HepG2 (cell line): ENCODE measurements at places on chromosomes 4 and X.

DNA sequence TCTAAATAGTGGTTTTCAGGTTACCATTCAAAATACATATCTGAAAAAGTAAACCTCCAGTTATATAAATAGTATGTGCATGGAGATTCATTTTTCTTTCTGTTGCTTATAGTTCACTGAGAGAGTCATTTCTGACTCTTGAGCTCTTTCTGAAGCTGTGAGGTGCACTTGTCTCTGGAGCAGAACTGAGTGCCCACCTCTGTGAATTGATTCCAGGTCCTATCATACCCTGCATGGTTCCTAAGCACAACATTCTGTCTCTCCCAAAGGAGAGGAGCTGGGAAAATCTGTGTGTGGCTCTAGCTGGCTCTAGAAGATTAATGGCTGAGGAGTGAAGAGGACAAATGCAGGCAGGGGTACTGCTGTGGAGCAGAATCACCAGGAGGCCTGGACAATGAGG lies 161.6 kb upstream of the HCCS start:
- no peak for DNase-seq

DNA sequence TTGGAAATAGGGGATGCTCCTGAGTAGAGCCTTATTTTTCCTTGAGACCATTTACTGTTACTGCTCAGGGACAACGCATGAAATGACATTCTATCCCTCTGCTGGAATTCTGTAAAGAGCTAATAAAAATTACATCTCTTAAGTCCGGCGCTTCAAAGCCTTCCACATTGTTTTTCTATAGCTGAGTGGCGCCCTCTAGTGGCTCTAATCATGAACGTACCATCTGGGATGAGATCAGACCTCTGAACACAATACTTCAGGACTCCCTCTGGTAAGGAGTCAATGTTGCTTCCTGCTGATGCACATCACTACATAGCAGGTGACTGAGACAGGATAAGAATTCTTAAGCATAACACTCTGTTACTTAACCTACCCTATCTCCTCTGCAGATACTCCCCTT lies 6.0 kb downstream of the HMGN5 start:
- peak; percentile 27 for DNase-seq

GRCh38 chr4:38386654-38387188 lies 277.3 kb upstream of the KLF3 start:
- DNase-seq = no peak

DNA sequence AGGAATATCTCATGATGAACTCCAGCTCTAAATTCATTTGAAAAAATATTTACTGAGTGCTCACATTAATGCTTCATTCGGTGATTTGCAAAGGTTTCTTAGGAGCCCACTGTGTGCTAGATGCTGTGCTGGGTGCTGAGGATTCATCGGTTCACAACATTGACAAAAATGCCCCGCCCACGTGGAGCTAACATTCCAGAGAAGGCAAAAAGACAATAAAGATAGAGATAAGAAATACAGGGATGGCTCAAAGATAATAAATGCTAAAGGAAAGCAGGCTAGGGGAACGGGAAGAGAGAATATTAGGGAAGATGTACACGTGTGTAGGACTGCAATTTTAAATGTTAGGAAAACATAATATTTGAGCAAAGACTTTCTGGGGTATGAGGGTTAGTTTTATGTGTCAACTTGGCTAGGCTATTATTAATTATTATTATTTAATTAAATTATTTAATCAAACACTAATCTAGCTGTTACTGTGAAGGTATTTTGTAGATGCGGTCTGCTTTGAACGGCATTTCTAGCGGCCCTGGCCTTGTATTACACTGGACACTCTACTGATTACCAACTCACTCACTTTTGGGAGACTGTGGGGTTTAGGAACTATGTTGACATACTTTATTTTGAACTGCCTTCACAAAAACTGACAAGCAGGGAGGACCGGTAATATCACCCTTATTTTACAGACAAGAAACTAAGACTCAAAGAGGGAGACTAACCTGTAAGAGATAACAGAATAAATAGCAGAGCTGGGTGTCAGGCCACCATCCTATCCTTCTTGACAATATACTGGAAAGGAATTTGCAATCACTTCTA lies 61.9 kb upstream of the IRF2 start:
- no peak for DNase-seq

- no peak for DNase-seq
Measured at GRCh38 chr4:138627096-138627495, 384.9 kb upstream of the SLC7A11 start.

DNA sequence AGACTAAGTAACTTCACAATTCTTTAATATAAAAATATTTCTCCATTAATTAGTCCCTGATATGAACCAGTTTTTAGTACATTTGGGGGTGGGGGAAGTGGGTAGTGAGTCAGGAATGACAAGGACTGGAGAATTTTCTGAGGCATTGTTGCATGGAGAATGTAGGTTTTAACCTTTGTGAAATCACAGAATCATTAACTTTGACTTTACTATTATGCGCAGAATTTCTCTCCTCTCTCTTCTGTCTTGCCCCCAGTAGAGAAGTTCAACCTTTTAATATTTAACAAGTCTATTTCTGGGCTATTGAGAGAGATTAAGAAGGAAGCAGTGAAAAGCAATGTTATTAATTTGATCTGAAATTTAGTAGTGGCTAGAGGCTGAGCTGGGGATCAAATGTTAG lies 597.0 kb downstream of the PCDH18 start:
- DNase-seq = no peak

DNA sequence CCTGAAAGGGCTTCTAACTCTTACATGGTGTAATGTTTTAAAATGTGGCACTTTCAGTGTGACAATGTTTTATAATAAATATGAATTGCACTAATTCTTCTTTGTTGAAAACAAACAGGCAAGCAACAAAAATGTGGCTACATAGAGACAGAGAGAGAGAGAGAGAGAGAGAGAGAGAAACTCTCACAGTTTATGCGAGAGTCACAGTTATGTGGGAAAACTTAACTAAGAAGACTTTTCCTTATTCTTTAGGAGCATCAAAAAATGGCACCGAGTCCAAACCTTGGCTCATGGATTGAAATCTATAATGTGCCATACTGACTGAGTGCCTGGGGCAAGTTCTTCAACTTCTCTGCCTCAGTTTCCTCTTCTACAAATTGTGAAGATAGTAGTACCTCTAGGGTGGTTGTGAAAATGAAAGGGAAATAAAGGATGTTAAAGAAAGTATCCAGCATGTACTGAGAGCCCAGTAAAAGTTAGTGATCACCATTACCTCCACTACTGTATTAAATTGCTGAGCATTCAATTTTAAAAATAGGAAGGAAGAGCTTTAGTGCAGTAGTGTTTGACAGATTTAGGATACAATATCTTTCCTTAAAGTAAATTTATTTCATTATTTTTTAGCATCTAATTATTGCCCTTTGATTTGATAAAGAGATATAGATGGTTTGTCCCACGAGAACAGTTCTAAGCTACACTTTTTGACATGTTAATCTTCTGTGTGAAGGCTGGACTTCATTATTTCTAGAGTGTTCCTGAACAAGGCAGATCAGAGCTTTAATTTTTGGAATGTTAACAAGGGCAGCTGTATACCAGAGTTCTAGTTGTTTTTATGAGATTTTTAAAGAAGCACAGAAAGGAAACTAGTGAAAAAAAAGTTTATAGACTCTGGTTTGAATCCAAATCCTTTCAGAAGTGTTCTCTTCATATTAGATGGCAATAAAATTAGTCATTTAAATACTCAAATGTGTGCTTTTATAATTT lies 187.5 kb upstream of the ANK2 start:
- no peak for DNase-seq

DNA sequence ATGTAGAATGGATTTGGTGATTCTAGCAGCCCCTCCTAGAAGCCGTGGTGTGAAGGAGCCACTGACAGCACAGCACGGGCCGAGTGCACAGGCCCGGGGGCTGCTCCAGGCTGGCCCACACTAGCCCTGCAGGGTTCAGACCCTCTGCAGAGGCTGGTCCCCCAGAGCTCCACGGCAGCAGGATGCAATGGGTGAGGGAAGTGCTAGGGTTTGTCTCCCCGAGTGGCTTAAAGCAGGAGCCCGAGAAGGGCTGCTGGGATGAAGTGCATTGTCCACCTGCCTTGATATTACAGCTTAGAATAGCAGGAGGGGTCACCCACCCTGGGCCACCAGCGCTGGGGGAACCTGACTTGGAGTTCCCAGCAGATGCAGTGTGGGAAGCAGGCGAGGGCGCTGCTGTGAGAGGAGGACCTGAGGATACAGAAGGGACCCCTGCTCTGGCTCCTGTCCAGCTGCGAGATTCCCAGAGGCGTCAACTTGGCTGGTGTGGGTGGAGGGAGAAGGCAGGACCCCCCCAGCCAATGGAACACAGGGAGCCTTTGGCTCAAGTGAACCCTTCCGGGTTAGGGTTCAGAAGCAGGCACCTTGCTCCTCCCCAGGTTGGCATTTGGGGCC lies 30.0 kb downstream of the WDR1 start:
- no peak for DNase-seq

- no peak for DNase-seq
Measured at GRCh38 chr4:48329976-48330375, 11.4 kb upstream of the SLAIN2 start.

GRCh38 chr4:15654593-15655222 lies 449 bp downstream of the FBXL5 start:
- DNase-seq = peak; percentile 15

- no peak for DNase-seq
Measured at GRCh38 chr4:85967872-85968271, 392.0 kb downstream of the MAPK10 start.

DNA sequence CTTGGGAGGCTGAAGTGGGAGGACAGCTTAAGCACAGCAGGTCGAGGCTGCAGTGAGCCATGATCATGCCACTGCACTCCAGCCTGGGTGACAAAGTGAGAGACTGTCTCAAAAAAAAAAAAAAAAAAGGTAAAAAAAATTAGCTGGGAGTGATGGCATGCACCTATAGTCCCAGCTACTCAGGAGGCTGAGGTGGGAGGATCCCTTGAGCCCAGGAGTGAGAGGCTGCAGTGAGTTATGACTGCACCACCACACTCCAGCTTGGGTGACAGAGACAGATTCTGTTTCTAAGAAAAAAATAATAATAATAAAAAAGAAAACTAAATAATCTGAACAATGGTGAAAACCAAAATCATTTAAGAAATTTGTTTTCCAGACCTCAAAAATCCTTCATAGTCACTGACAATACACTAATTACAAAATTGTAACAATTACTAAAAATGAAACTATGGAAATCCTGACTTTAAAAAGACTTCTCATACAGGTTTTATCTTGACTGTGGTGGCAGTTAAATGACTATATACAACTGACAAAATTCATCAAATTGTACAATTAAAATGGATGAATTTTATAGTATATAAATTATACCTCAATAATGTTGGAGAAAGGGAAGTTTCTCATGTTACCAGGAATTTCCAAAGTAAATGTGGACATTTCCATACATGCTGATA lies 31.3 kb downstream of the PHF8 start:
- no peak for DNase-seq

- no peak for DNase-seq
Measured at GRCh38 chr4:56728512-56728911, 47.4 kb upstream of the HOPX start.

- DNase-seq = peak; percentile 28
Measured at GRCh38 chr4:7674706-7675105, 240.0 kb upstream of the PSAPL1 start.

DNA sequence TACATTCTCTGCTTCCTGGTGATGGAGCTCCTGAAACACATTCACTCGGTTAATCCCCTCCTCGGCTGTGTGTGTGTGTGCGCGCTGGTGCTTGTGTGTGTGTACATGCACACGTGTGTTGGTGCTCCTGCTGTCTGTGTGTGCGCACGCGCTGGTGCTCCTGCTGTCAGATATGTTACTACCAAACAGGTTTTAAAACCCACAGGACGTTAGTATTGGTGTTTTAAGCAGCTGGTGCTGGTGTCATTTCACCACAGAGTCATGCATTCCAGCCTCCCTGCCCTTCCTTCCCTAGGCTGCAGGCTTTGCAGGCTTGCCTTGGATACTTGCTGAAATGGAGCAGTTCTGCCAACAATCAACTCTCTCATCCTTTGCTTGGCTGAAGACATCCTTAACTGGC lies 48.1 kb upstream of the CPLX1 start:
- DNase-seq = no peak

DNA sequence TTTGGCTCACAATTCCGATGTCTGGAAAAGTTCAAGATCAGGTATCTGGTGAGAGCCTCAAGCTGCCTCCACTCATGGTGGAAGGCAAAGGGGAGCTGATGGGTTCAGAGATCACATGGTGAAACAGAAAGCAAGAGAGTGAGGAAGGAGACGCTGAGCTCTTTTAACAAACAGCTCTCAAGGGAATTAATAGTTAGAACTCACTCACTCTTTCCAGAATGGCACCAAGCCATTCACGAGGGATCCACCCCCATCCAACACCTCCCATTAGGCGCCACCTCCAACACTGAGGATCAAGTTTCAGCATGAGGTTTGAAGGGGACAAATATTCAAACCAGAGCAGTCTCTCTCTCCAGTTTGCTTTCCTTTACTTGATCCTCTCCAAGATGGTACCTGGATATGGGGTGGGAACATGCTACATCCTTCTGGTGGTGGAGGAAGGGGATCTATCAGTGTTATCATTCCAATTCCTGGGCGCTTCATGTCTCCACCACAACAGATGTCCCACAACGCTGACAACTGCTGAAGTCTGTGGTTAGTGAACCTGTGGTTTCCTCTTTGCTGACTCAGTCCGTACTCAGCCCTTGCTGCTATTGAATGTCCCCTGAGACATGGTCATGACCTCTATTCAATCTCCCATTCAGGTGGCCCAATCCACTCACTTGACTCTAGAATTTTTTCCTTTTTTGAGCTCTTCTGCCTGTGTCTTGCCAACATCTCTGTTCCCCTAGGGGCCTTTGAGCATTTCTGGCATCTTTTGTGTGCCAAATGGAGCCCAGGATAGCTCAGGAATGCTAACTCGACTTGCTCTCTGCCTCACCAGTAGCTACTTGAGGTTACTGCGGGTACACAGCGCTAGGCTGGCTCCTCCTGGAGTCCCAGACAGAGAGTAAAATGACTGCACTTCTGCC lies 395.2 kb downstream of the MID1IP1 start:
- DNase-seq = no peak

DNA sequence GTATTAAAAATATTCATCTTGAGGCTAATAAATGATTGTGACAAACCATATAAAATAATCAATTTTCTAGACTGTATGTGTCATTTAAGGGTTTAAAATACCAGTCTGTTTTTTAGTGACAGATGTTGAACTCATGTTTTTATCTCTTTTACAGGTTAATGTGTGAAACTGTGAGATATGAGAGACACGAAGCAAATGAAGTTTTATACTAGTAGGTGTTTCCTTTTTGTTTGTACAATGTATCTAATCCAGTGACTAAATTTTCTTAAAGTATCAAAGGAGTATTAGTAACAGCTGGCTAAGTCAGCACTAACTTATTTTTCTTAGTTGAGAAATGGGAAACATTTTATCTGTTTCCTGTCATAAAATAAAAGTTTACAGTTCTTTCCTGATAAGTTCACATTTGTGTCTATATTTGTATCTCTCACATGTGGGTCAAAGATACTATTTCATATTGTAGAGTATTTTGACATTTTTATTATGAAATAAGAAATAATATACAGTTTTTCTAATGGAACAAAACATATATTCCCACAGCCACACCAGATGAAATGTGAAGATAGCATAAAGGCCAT lies 90.3 kb downstream of the RAPGEF2 start:
- no peak for DNase-seq
